Epithelial cell of proximal tubule (primary cell): ENCODE measurements at places on chromosomes 4 and X. TPM values are rescaled to one million over a fixed set of nuclear protein-coding genes. Genes with fewer than 3 reads are reported as not detected.

Gene PABPC1L2A
- total RNA-seq: not detected in 2 replicates

Gene DCAF8L2
- total RNA-seq: not detected in 2 replicates

Gene CYLC1
- total RNA-seq: not detected in 2 replicates

Gene CT45A10
- not detected in 2 replicates for total RNA-seq

Gene SEPTIN11
- total RNA-seq: 86.7 and 109 TPM in 2 replicates

Gene ZCCHC13
- total RNA-seq: not detected in 2 replicates
